ENCODE measurements at places on chromosomes 12 and 14. TPM values are rescaled to one million over a fixed set of nuclear protein-coding genes. Genes with fewer than 3 reads are reported as not detected.

The SERPINA5 gene
- total RNA-seq: 1.1 TPM

GRCh38 chr14:105087308-105087962 lies 22.2 kb upstream of the GPR132 start:
- peak; percentile 86 for DNase-seq
- peak overlapping the region; percentile 78 for H3K27ac ChIP-seq
- H3K27me3 ChIP-seq: peaks cover 40% of the 10 kb centered on the region
- H3K4me1 ChIP-seq: peaks cover 29% of the 10 kb centered on the region
- H3K36me3 ChIP-seq: no peaks in the 10 kb centered on the region

DNA sequence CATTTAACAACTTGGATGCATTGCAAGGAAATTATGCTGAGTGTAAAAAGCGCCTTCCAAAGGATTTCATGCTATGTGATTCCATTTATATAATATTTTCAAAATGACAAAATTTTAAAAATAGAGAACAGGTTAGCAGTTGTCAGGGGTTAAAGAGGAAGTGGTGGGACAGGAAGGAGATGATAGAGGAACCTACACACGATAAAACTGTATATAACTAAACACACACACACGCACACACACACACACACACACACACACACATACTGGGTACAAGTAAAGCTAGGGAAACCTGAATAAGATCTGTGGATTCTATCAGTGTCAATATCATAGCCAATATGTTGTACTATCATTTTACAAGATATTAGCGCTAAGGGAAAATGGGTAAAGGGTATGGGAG lies 17.2 kb downstream of the TTC9 start:
- no peak for DNase-seq
- H3K4me3 ChIP-seq: no peak overlapping the region
- no peaks in the 10 kb centered on the region for H3K36me3 ChIP-seq
- H3K4me1 ChIP-seq: no peaks in the 10 kb centered on the region
- no peaks in the 10 kb centered on the region for H3K27me3 ChIP-seq

The ERBB3 gene
- 38.6 TPM for total RNA-seq

The TCL1B gene
- total RNA-seq: not detected

DNA sequence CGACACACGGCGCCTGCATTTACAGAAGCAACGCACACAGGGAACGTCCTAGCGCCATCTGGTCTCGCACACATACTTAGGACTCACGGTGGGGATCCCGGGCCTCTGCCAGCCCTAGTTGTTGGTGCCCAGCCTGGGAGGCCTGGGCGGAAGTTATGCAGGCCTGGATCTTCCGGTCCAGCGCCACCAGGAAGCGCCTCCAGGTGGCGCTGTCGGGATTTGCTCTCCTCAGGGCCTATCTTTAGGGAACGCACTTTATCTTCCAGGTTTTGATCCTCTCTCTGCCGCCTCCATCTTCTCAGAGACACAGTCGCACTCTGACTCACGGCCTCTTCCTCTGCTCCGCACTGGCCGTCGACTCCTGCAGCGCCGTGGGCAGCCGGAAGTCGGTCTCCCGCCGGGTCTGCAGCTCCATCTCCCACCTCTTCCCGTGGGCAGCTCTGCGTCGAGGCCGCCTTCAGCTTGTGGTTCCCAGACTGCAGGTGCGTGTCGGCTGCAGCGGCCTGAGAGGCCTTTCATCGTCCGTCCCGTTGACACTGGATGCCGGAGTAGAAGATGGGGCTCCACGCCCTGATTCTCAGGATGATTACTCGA lies 760.4 kb downstream of the TMEM121 start:
- no peaks in the 10 kb centered on the region for H3K27me3 ChIP-seq
- H3K36me3 ChIP-seq: no peaks in the 10 kb centered on the region
- no peak for DNase-seq
- H3K4me1 ChIP-seq: no peaks in the 10 kb centered on the region
- no peak overlapping the region for H3K4me3 ChIP-seq
- H3K27ac ChIP-seq: no peak overlapping the region

DNA sequence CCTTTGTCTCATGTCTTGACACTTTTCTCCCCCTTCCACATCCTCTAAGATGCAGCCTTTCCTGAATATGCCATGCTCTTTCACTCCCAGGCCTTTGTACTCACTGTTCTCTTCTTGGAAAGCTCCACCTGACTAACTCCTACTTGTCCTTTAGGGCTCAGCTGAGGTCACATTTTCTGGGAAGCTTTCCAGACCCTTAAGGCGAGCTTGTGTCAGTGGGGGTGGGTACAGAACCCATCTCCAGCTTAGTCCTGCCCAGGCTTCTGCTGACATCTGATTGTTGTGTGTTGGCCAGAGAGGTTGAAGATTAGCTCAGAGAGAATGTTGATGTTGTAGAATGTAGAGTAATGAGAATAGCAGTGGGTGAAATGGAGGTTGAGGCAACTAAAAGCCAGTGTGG lies 2.9 kb upstream of the TSFM start:
- no peak overlapping the region for H3K27ac ChIP-seq
- DNase-seq: no peak
- peaks cover 5% of the 10 kb centered on the region for H3K36me3 ChIP-seq
- H3K4me3 ChIP-seq: no peak overlapping the region
- H3K27me3 ChIP-seq: no peaks in the 10 kb centered on the region

The SYT10 gene
- total RNA-seq: not detected

GRCh38 chr12:63862187-63862968 lies 17.9 kb downstream of the SRGAP1 start:
- DNase-seq: no peak
- no peaks in the 10 kb centered on the region for H3K4me1 ChIP-seq
- H3K36me3 ChIP-seq: no peaks in the 10 kb centered on the region
- no peak overlapping the region for H3K4me3 ChIP-seq
- H3K27ac ChIP-seq: no peak overlapping the region
- H3K27me3 ChIP-seq: no peaks in the 10 kb centered on the region

The OAS2 gene
- total RNA-seq: 24.0 TPM

- DNase-seq: no peak
- H3K27me3 ChIP-seq: no peaks in the 10 kb centered on the region
- H3K36me3 ChIP-seq: no peaks in the 10 kb centered on the region
- no peaks in the 10 kb centered on the region for H3K4me1 ChIP-seq
Observed at GRCh38 chr12:41174602-41175001, 13.5 kb upstream of the PDZRN4 start.

DNA sequence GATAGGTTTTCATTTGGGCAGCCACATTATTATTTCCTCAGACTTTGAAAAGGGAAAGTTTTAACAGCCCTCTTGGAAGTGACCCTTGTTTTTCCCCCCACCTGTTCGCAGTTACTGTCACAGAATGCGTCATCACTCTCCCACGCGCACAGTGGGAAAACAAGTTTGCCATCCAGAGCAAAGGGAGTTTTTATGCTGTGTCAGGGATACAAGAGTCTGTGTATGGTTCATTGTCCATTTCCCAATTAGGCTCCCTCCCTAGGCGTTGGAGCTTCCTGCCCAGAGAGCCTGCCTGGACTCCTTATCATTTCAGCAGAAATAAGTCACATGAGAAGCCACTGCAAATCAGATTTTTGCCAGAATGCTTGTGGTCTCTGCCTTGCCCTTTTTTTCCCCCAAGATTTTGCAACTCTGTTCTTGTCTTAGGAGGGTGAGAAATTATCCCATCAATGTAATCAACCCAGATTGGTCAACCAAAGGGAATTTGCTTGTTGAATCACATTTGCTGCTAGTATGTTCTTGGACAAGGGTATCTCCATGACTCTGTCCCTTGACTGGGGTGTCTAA lies 104.1 kb downstream of the IGF1 start:
- H3K27me3 ChIP-seq: no peaks in the 10 kb centered on the region
- no peaks in the 10 kb centered on the region for H3K36me3 ChIP-seq
- no peaks in the 10 kb centered on the region for H3K4me1 ChIP-seq
- no peak for DNase-seq
- no peak overlapping the region for H3K27ac ChIP-seq
- H3K4me3 ChIP-seq: no peak overlapping the region

DNA sequence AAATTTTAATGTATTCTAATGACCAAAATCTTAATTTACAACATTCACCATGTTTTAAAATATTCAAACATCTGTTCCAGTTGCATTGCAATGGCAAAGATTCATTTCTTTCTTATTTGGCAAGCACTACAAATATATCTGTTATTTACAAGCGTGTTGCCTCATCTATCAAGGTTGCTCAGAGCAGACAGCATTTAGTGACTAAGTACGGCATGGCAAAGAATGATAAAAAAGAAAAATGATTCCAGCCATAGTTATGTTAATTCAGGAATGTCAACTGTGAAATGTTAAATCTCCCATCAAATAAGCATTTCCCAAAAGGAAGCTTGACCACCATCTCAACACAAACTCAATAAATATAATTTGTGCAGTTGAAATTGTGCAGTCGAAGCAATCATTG lies 312.1 kb downstream of the SEC23A start:
- H3K27me3 ChIP-seq: no peaks in the 10 kb centered on the region
- H3K4me1 ChIP-seq: no peaks in the 10 kb centered on the region
- no peak overlapping the region for H3K4me3 ChIP-seq
- no peak for DNase-seq
- H3K27ac ChIP-seq: no peak overlapping the region

DNA sequence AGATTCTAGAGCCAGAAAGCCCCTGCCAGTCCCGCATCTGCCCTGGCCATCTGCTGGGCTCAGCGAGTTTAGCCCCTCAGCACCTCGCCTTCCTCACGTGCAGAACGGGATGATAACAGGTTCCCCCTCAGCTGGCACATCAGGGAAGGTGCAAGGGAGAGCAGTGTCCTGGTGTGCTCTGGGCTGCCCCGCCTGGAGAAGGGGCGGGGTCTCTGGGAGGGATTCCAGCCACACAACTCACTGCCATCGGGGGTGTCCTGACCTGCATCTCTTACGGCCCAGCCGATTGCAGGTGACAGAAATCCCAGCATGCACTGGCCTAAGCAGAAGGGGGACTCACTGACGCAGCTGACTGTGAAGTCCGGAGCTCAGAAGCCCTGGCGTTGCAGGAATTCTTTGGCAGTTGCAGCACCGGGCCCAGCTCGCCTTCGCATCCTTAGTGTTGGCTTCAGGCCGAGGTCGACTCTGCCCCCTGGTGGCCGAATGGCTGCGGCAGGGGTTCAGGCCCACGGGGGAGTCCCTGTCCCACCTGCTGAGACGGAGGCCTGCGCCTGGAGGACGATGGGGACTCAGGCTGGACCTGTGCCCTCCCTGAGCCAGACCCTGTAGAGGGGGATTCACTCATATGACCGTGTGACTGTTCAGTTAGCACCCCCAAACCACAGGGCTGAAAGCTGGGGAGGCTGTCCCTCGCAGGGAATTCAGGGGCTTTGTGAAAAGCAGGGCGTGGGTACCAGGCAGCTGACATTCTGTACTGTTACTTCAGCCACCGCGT lies 178.6 kb downstream of the ADGRD1 start:
- H3K4me3 ChIP-seq: no peak overlapping the region
- H3K27ac ChIP-seq: no peak overlapping the region

- H3K4me1 ChIP-seq: peaks cover 9% of the 10 kb centered on the region
- no peak for DNase-seq
Observed at GRCh38 chr12:75507086-75507485, 4.3 kb downstream of the KRR1 start.

The CISTR gene
- total RNA-seq: not detected

DNA sequence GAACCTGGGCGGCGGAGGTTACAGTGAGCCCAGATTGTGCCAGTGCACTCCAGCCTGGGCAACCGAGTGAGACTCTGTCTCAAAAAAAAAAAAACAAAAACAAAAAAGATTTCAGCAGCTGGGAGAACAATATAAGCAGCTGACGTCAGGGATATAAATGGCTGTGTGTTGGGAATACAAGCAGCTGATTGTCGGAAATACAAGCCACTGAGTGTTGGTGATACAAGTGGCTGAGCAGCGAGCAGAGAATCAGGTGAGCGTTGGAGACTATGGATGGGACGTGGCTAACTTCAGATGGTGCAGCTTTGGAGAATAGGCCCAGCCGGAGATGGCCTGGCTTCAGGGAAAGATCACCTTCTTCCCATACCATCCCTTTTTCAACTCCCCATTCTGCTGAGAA lies 32.0 kb downstream of the PSEN1 start:
- no peak overlapping the region for H3K27ac ChIP-seq
- H3K4me1 ChIP-seq: no peaks in the 10 kb centered on the region
- H3K27me3 ChIP-seq: no peaks in the 10 kb centered on the region
- no peak for DNase-seq
- H3K36me3 ChIP-seq: peaks cover 90% of the 10 kb centered on the region

GRCh38 chr14:102930753-102931579 lies 8.5 kb downstream of the AMN start:
- H3K36me3 ChIP-seq: peaks cover 21% of the 10 kb centered on the region
- H3K27me3 ChIP-seq: peaks cover 21% of the 10 kb centered on the region
- H3K4me3 ChIP-seq: peak overlapping the region; percentile 44
- no peak overlapping the region for H3K27ac ChIP-seq

The GPR137C gene
- total RNA-seq: 1.8 TPM

The PTPN6 gene
- total RNA-seq: 145 TPM

GRCh38 chr14:67199016-67199415 lies 9.8 kb downstream of the GARIN2 start:
- H3K4me3 ChIP-seq: no peak overlapping the region
- H3K27ac ChIP-seq: no peak overlapping the region
- DNase-seq: no peak
- no peaks in the 10 kb centered on the region for H3K4me1 ChIP-seq

GRCh38 chr14:32307881-32308582 lies 21.1 kb upstream of the AKAP6 start:
- no peak overlapping the region for H3K4me3 ChIP-seq
- H3K4me1 ChIP-seq: no peaks in the 10 kb centered on the region
- H3K27ac ChIP-seq: no peak overlapping the region
- no peaks in the 10 kb centered on the region for H3K27me3 ChIP-seq
- H3K36me3 ChIP-seq: no peaks in the 10 kb centered on the region

DNA sequence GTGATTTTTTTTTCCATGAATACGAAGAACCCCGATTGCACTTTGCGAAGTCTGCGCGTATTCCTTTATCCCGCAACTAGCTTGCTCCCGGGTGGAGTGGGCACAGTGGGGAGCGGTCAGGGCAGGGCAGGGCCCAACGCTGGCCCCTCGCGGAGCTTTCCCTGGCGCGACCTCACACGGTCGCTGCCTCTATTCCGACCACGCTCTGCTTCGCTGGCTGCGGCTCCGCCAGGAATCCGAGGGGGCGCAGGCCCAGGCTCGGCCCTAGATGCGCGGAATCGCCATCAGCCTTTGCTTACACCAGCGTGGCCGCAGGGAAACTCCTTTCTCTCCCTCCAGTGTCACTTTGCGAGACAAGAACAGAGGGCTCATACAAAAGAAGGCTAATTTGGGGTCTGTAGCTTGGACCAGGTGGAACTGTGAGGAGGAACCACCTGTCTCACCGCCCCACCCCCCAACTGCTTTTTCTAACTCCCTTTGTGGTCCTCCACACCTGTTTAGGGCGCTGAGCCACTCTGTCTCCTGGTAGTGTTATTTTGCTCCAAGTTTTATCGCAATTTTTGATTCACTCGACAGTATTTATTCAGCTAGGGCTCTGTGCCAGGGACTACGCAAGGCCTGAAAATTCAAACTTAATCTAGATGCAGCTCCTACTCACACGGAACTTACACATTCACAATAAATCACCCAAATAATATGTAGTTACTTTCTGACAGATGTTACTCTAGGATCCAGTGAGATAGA lies 3.1 kb upstream of the NKX2-1 start:
- H3K36me3 ChIP-seq: no peaks in the 10 kb centered on the region
- peaks cover 19% of the 10 kb centered on the region for H3K4me1 ChIP-seq
- DNase-seq: peak; percentile 66
- H3K27me3 ChIP-seq: peaks cover 81% of the 10 kb centered on the region
- H3K4me3 ChIP-seq: no peak overlapping the region
- peak overlapping the region; percentile 94 for H3K27ac ChIP-seq
